Activated CD4-positive, alpha-beta T cell treated with anti-CD3 and anti-CD28 coated beads, Interleukin-2, amount 50 U/mL, for 1 hour (primary cell): ENCODE measurements at places on chromosomes 16 and 17.

DNA sequence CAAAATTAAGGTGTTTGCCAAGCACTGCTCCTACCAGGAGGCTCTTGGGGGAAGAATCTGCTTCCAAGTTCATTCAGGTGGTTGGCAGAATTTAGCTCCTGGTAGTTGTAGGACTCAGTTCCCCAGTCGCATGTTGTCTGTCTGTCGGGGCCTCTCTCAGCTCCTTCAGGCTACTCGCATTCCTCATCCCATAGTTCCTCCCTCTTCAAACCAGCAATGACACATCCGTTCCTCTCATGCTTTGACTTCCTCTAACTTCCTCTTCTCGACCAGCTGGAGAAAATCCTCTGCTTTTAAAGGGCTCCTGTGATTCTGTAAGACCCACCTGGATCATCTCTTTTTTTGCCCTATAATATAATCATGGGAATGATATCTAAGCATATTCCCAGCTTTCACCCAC lies 108.1 kb downstream of the PMP22 start:
- no peak for DNase-seq

DNA sequence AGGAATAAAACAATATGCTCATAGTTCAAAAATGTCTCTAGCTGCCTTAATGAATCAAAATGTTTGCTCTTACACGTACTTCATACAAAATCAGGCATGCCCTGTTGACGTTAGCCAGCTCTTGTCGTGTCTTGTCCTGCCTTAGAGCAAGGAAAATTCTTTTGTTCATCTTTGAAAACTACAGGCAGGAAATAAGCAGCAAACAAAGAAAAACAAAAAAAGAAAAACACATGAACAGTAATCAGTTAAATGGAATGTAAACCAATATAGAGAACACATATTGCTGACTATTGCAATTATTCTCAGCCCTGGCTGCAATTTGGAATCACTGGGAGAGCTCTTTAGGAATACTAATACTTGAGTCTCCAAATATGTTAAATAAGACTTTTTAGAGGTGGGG lies 1.7 kb downstream of the CAPNS2 start:
- no peak for DNase-seq

- DNase-seq: peak; percentile 40
These were observed 66.0 kb upstream of the ZNF423 start for GRCh38 chr16:49921791-49922456.

DNA sequence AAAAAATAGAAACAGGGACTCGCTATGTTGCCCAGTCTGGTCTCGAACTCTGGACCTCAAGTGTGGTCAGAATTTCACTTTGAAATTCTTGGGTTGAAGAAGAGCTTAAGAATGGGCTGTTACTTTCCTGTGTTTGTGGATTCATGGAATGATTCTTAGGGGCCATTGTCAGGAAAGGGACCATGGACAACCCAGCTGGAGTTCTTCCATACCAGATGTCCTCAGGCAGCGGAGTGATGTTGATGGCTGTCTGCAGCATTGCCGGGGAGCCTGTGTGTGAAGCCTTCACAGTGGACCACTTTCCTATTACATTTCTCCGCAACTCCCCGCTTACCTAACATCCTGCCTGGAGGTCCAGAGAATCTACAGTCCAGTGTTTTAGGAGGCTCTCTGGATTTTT lies 145.9 kb downstream of the CLEC16A start:
- DNase-seq: no peak

DNA sequence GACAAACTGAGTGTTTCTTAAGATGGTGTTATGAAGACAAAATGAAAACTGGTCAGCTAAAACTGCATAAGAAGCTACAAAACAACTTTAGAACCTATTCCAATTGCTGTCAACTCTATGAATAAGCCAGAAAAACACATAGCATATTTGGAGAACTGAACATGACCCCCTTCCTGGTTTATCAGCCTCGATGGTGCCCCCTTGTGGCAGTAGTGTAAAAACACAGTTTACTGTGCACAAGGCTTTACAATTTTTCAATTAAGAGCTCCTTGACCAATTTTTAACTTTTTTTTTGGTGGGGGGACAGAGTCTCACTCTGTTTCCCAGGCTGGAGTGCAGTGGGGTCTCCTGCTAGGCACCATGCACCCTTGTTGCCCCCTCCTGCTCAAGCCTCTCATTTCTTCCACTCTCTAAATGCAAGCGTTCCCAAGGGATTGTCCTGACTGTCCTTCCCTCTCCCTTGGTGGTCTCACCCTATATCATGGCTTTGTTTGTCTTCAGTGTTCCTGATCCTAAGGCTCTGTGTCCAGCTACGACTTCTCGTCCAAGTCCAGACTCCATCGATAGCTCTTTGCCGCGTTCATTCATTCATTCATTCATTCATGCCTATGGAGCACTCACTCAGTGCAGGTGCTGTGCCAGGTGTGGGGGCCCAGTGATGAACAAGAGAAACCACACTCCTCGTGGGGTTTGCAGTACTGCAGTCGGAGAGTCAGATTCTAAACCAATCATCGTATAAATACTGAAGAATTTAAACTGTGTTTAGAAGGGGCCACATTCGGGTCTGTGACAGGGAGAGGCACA lies 7.5 kb downstream of the EIF1 start:
- DNase-seq: peak; percentile 74

DNA sequence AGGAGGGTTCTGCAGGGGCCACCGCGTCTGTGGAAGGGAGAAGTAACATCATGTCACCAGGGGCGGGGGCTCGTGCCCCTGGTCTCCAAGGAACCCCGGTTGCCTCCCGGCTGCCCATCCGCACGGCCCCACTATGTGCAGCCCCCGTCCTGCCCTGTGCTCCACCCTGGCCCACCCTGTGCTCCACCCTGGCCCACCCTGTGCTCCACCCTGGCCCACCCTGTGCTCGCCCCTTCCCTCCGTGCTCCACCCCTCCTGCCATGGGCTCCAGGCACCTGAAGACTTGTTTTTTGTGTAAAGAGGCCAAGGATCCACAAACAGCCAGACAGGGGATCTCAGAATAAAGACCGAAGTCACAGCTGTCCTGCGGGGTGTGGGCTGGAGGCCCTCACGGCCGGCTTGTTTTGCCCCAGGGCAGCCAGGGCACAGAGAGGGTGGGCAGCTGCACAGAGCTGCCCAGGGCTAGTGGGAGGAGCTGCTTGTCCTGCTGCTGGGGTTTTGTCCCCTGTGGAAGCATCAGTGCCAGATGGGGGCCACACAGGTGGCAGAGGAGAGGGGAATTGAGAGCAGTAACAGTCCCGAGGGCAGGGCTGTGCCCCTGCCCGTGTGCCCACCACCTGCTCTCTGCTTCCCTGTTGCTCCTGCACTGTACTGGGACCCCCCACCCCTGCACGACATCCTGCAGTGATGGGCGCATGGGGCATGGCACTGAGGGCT lies 147.0 kb upstream of the CIBAR2 start:
- no peak for DNase-seq
